Left renal pelvis (tissue), 4 donors: ENCODE measurements at places on chromosomes 12 and 14. TPM values are rescaled to one million over a fixed set of nuclear protein-coding genes. Genes with fewer than 3 reads are reported as not detected.

The ACSM4 gene
- 0.09 TPM for polyA plus RNA-seq

The INSM2 gene
- 0.05 TPM for polyA plus RNA-seq

The LRRIQ1 gene
- polyA plus RNA-seq = 29.2 TPM

The RGS6 gene
- polyA plus RNA-seq = 11.3 TPM

The ABCD2 gene
- polyA plus RNA-seq = 0.03 TPM

The SIX6 gene
- not detected for polyA plus RNA-seq

The GZMH gene
- polyA plus RNA-seq = 0.53 TPM

The FGF6 gene
- not detected for polyA plus RNA-seq

The SALL2 gene
- polyA plus RNA-seq = 61.8 TPM

The PAWR gene
- polyA plus RNA-seq = 69.8 TPM

The PPFIBP1 gene
- 71.1 TPM for polyA plus RNA-seq

The ESRRB gene
- 8.2 TPM for polyA plus RNA-seq

The P2RX7 gene
- 1.4 TPM for polyA plus RNA-seq

The EIF4B gene
- polyA plus RNA-seq = 487 TPM
